ENCODE measurements at places on chromosomes 16 and 17.

GRCh38 chr16:75506107-75506506 is 10.9 kb upstream of the CHST6 start:
- DNase-seq, result no peak

GRCh38 chr17:6092182-6092902 is 22.2 kb downstream of the WSCD1 start:
- no peak for DNase-seq

GRCh38 chr17:36498560-36499300 is 12.2 kb downstream of the ZNHIT3 start:
- no peak for DNase-seq

GRCh38 chr17:76791053-76791980 is 53.4 kb downstream of the MFSD11 start:
- DNase-seq, result no peak

- DNase-seq, result no peak
Observed at GRCh38 chr16:56493126-56493525, 26.7 kb downstream of the BBS2 start.

GRCh38 chr16:15621456-15621855 is 21.5 kb downstream of the MARF1 start:
- DNase-seq, result no peak

GRCh38 chr17:31491376-31492131 is 100.1 kb downstream of the RAB11FIP4 start:
- DNase-seq, result no peak

GRCh38 chr17:902463-902862 is 77.1 kb downstream of the NXN start:
- DNase-seq, result no peak

- no peak for DNase-seq
Observed at GRCh38 chr17:65529040-65529633, 32.3 kb downstream of the AXIN2 start.

DNA sequence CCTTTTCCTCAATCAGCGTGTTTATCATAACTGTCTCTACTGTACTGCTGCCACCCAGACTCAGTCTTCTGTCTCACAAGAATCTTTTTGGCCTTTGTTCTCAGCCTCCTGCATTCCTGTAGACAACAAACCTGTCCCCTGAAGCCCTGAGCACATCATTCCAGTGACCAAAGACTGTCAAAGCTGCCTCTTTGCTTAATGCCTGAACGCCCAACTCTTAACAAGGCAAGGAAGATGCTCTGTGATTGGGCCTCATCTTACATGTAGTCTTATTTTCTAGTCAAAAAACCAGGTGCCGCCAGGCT is 29.3 kb upstream of the AQP8 start:
- DNase-seq, result no peak
